ENCODE measurements at places on chromosomes 1 and 21.
A peak's percentile ranks its signal among the peaks of the same experiment; 100 is the strongest.

- no peak for DNase-seq
Observed at GRCh38 chr1:38804062-38804886, 55.3 kb downstream of the RRAGC start.

- DNase-seq, result no peak
Observed at GRCh38 chr1:180720753-180721152, 88.9 kb downstream of the XPR1 start.

DNA sequence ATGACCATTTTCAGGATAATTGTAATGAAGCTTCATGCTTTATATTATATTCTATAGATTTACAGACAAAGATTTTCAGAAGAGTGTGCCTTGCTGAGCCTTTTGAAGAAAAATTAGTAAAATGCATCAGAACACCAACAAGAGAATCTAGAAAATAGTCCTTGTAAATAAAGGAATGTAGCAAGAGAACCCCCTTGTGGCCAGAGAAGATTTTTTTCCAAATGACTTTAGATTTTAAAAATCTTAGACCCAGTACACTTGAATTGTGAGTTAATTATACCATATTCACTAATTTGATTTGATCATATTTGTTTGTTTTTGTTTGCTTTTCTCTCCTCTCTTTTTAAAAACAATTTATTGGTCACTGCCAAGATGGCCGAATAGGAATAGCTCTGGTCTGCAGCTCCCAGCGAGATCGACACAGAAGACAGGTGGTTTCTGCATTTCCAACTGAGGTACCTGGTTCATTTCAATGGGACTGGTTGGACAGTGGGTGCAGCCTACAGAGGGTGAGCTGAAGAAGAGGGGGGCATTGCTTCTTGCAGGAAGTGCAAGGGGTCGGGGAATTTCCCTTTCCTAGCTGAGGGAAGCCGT, 12.8 kb upstream of the IFI44L start:
- no peak for DNase-seq

DNA sequence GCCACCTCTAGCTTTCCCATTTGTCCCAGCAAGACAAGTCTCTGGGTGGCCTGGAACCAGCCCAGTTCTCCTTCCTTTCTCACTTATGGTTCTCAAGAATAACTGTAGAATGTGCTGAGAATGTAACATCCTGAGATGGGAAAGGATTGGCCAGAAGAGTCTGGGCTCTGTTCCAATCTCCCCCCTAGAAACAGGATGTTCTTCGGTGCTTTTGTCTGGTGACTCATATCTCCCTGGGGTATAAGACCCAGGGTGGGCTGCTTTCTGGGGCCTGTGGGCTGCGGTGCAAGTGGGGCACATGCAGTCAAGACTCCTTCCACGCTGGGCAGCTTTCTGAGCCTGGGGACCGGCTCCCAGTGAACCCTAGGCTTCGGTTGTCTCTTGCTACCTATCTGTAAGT, 251.2 kb upstream of the POU3F1 start:
- DNase-seq, result no peak

DNA sequence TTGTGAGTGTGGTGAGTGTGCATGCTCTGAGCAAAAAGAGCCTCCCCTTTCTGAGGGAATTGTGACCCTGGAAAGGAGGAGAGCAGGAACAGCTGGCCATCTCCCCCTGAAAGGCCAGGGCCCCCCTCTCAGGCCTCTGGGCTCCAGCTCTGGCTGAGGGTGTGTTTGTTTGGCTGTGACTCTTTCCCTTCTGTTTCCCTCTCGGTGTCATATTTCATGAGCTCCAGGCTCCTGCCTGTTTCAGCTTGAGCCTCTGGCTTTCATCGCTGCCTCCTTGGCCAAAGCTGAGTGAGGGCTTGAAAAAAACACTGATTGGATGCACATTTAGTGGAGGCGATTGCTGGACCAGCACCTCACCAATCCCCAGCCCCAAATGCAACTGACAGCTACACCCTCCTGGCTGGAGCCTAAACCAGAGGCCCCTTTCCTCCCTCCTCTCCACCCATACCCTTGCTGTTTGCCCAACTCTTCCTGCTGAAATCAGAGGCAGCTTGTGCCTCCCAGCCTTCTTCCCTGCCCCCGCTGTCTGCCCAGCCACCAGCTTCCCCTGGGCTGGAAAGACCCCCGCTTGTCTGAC, 64.1 kb downstream of the DDR2 start:
- DNase-seq, result peak; percentile 81

GRCh38 chr1:215569986-215570824, 3.1 kb downstream of the KCTD3 start:
- DNase-seq, result no peak

DNA sequence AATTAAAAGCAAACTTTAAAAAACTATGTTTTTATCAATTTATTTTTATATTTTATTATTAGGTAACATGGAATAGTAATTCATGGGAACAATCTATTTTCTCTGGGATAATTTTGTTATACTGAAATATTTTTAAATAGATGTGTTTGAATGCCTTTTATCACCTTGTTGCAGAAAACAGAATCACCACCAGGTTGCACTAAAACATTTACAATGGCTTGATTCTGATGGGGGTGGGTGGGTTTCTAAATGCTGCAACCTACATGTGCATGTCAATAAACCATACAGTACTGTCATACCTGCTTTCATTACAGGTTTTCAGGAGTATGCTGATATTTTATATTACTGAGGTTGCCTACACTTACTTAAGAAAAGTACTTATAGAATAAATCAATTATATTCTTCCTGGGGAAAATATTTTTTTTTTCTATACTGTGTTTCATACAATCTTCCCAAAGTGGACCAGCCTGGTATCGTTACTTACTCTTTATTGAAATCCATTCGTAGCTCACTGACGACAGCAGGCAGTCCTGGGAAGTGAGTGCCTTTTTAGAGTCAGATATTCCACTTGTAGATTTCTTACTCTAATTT, 132.8 kb downstream of the PTPRC start:
- peak; percentile 18 for DNase-seq

- no peak for DNase-seq
Observed at GRCh38 chr1:199298825-199299224, 660.0 kb downstream of the PTPRC start.
